ENCODE measurements at places on chromosomes 6 and 20.

- no peak for DNase-seq
These were observed 48.9 kb upstream of the SIRPA start for GRCh38 chr20:1846341-1846740.

DNA sequence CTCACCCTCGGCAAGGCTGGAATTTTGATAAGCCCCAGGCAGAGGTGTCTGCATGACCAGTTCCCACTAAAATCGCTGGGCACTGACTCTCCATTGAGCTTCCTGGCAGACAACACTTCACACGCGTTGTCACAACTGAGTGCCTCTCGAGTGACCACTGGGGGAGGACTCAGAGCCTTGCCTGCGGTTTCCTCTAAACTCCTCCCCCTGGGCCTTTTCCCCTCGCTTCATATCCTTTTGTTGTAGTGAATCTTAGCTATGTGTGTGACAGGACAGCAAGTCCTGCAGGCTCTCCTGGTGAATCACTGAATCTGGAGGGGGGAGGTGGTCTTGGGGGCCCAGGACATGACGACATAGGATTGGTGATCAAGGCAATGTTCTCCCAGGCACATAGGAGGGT, 670.8 kb downstream of the PRKN start:
- peak; percentile 9 for DNase-seq

DNA sequence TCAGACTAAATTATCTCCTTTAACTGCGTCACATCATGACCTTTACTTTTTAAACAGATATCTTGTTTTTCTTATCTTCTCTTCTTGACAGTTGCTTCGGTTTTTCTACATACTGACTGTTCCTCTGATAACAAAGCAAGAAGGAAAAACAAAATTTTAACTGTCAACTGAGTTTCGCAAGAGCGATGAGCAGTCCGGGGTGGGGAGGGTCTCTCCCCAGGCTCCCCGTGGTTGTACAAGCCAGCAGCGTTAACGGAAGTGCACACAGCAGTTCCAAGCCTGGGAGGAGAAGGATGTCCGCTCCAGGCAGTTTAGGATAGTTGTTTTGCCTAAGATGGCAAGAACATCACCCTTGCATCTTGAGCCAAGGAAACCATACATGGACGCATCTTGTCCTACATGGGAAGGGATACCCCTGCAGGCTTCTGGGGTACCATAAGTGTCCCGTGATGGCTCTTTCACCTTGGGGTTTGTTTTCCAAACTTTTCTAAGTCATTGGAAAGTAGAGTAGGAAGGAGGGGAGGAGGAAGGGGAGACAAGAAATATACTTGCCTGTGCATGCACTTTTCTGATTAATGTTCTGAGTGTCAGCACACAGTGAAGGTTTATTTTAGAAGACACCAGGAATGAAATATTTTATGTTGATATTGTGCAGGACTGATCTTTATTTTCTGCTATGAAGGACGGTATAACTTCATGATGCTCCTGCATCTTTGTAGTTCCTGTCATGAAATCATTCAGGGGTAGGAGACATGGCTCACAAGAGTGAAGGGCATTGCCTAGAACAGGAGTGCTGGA, 20.8 kb downstream of the SLC24A3 start:
- no peak for DNase-seq

DNA sequence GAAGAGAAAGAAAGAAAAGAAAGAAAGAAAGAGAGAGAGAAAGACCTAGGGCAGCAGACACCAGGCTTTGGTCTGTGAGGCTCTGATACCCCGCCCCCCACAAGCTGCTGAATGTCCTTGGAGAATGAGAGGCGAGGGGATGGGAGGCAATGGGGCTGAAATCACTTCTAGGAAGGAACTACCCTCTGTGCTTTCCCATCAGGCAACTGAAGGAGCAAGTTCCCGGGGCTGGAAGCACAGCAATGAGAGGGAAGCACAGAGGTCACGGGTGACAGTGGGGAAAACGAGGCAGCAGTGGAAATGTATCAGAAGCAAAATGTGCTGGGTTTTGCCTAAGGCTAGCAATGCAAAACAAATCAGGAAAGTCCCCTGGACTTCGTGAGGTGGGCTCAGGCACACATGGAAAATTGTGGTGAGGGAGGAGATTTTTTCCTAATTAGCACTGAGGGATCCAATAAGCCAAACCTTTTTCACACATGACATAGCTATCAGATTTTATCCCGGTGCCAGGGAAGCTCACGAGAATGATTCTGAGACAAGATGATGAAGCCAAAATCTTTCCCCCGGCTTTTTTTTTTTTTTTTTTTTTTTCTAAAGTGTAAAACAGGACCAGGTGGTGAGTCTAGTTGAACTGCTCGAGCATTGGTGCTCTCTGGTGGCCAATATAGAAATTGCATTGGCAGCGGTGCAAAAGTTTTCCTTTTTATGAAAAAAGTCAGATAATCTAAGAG, 16.8 kb upstream of the ARFGEF2 start:
- DNase-seq = peak; percentile 49

GRCh38 chr6:159259441-159260125, 90.4 kb downstream of the FNDC1 start:
- no peak for DNase-seq

- no peak for DNase-seq
These were observed 169.5 kb upstream of the RIPOR2 start for GRCh38 chr6:25105070-25105925.

- DNase-seq = no peak
These were observed 50.0 kb downstream of the SCAF8 start for GRCh38 chr6:154783229-154783628.

DNA sequence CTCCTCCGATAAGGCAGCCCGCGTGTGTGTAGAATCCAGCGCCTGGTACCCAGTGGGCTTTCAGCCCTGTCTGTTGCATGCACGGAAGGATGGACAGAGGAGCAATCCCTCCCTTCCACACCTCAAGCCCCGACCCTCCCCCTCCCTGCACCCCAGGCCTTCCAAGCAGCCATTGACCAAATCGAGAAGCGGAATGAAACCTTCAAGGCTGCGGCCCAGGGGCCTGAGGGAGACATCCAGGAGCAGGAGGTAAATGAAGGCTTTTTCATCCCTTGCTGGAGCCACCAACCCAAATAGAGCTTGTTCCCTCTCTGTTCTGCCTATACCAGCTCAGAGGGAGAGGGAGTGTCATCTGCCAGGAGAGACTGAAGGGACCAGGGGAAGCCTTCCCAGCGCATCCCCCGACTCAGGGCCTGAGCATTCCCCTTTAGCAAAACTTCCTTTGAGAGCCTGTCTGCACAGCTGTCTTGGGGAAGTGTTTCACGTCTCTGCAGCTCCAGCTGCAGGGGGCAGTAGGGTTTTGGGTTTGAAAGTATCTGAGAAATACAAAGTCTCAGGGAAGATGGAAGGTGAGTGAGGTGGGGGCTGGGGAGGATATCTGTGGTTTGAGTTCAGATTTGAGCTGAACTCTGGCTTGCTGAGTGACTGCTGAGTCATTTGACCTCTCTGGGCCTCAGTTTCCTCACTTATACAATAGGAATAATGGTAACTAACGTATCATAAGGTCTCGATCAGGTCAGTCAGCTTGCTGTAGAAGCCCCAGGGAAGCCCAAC, 16.1 kb downstream of the FGD2 start:
- no peak for DNase-seq

DNA sequence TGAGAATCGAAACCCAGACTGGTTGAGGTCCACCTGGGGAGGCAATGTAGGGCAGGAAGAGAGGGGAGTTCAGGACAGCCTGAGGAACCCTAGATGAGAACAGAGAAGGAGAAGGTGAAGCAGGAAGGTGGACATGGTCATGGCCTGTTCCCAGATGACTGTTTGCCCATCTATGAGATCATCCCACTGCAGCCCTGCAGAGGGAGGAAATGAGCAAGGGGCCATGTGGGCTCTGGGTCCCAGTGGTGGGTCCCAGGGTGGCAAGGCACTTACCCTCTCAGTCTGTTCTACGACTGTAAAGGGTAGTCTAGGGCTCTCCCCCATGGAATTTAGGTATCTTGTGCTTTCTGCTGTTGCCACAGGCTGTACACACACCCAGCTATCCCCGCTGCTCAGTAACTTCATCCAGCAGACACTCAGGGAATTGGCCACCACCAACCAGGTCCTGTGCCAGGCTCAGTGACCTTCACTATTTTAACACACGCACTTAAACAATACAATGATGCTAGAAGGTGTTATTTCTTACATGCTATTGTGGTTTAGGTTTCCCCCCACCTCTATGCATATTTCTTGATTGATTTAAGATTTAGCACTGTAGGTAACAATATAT, 89.8 kb downstream of the TOX2 start:
- DNase-seq = no peak

- DNase-seq = no peak
These were observed 159.2 kb downstream of the GMPR start for GRCh38 chr6:16397623-16398022.

DNA sequence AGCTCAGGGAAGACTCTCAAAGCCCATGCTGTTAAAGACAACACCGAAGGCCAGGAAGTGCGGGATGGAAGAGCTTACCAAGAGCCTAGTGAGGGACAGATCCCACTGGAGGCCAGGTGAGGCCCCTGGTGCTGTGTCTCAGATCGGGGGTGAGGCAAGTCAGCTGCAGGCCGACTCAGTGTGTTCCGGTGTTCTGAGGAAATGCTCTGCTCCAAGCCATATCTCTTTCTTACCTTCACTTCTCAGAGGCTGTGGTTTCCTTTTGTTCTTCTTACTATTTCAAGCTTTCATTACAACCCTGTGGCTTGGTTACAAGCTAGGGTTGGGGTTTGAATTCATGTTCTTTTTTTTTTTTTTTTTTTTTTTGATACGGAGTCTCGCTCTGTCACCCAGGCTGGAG, 114.3 kb upstream of the ZFP64 start:
- DNase-seq = no peak

GRCh38 chr20:64283646-64284045, 28.1 kb downstream of the PCMTD2 start:
- DNase-seq = no peak

- peak; percentile 35 for DNase-seq
These were observed 62.8 kb upstream of the FOXO3 start for GRCh38 chr6:108497883-108498282.

GRCh38 chr20:51860111-51860882, 58.0 kb upstream of the SALL4 start:
- no peak for DNase-seq

- no peak for DNase-seq
These were observed 7.5 kb downstream of the BCAS1 start for GRCh38 chr20:54062812-54063280.

DNA sequence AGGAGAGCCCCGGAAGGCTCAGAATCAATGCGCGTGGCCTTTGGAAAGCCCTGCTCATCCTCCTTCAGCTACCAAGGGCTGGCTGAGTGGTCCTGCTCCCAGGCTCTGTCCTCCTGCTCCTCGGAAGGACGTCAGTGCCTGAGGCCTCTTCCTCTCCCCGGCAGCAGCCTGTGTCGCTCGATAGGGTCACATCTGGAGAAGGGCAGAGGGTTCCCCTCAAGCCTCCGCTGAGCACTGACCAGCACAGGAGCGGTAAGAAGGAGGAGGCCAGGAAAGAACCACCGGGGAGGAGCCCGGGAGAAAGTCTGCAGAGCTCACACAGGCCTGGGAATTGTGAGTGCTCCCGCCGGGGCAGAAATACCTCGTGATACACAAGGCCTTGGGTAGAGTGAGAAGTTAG, 21.2 kb downstream of the KIF25 start:
- no peak for DNase-seq

GRCh38 chr20:53853111-53853713, 217.2 kb downstream of the BCAS1 start:
- DNase-seq = no peak

GRCh38 chr20:1266167-1266973, at the start of gene SNPH:
TSS of gene SNPH (plus strand) at chr20:1266294. CDS start at chr20:1296240, 29,946 bp downstream.
- peak; percentile 47 for DNase-seq

DNA sequence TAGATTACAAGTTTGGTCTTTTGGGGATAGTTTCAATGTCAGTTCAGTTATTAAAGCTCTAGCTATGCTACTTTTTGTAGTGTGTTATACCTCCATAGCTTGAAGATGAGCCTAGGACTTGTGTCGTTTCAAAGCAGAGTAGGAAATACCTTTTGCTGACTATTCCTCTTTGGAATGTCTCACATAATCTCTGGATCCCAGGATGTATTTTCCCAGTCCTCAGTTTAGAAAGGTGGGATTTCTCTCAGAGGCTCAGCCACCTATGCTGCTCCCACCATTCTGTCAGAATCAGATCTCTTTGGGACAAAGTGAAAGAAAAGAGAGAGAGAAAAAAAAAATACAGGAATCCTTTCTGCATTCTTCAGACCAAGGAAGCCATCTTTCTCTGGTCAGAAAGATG, 567.5 kb upstream of the IMPG1 start:
- DNase-seq = no peak

- no peak for DNase-seq
These were observed 195.5 kb downstream of the EPM2A start for GRCh38 chr6:145539831-145540230.

DNA sequence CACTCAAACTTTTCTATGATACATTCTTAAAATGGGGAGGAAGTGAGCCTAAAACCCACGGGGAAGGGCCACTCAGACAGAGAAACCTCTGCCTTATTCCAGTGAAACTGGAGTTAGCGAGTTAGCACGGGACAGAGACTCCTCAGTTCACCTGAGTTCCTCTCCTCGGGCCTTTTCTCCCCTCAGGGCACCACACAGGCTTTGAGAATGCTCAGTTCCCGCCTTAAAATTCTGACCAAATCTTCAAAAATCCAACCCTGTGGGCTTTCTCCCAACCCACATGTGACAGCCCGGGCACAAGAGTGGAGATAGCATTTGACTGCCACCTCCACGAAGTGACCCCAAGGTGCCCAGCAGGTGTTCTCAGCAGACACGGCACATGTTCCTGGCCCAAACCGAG, 204.3 kb downstream of the SMOC2 start:
- no peak for DNase-seq

- DNase-seq = no peak
These were observed 15.6 kb upstream of the GMPR start for GRCh38 chr6:16222826-16223225.

DNA sequence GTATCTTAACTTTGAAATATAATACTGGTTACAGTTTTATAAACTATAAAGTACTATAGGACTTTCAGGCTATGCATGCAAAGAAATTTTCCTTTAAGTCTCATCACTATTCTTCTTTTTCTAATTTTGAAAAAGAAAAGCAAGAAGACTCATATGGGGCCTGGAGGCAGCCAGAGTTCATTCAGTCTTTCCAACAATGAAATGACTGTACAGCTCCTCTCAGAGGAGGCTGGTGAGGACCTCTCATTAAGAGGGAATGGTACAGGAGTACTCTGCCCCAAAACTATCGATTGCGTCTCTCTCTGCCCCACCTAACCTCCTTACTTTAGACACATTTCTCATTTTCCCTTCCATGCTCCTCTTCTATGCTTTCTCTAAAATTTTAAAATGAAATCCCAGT, 66.3 kb downstream of the FILIP1 start:
- DNase-seq = no peak

GRCh38 chr6:169905041-169905807, 153.8 kb downstream of the ERMARD start:
- no peak for DNase-seq

- DNase-seq = no peak
These were observed 902.3 kb upstream of the CITED2 start for GRCh38 chr6:140276719-140277118.

DNA sequence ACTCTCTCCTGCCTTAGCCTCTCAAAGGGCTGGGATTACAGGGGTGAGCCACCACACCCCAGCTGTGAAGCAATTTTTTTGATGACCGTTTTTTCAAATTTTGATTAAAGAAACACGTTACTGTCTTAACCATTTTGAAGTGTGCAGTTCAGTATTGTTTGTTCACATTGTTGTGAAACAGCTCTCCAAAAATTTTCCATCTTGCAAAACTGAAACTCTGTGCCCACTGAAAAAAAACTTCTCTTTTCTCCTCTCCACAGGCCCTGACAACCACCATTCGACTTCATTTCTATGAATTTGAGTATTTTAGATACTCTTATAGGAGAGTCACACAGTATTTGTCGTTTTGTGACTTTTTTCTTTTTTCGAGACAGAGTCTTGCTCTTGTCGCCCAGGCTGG, 53.9 kb downstream of the ECT2L start:
- no peak for DNase-seq

Data from NT2/D1 (cell line).